Naive thymus-derived CD8-positive, alpha-beta T cell (primary cell): ENCODE measurements at places on chromosomes 16 and 17.
A peak's percentile ranks its signal among the peaks of the same experiment; 100 is the strongest.

GRCh38 chr17:2487306-2487705 lies 24.4 kb downstream of the METTL16 start:
- DNase-seq = no peak
- H3K27ac ChIP-seq = no peak overlapping the region
- H3K36me3 ChIP-seq = peaks cover 40% of the 10 kb centered on the region

GRCh38 chr17:67088639-67089038 lies 44.3 kb downstream of the CACNG1 start:
- H3K27me3 ChIP-seq = no peaks in the 10 kb centered on the region
- H3K36me3 ChIP-seq = no peaks in the 10 kb centered on the region
- H3K4me3 ChIP-seq = no peak overlapping the region
- peaks cover 22% of the 10 kb centered on the region for H3K4me1 ChIP-seq

- peaks cover 46% of the 10 kb centered on the region for H3K27me3 ChIP-seq
- H3K4me3 ChIP-seq = no peak overlapping the region
- H3K27ac ChIP-seq = no peak overlapping the region
These were observed 359.3 kb downstream of the HS3ST4 start for GRCh38 chr16:26051063-26051462.

DNA sequence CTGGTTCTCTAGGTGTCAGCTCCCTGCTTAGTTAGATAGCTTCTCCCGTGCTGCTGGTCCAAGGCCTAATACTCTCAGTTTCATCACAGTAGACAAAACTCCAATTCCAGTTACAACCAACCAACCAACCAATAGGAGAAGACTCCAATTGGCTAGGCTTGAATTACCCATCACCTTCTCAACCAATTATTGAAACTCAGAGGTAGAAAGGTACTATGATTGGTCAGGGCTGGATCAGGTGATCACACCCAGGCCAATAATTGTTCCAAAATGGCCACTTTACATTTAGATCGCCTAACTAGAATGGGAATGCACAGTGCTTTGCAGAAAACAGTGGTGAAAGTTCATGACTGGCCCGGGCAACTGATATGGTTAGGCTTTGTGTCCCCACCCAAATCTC lies 49.5 kb upstream of the CRHR1 start:
- H3K36me3 ChIP-seq = no peaks in the 10 kb centered on the region
- no peaks in the 10 kb centered on the region for H3K4me1 ChIP-seq
- peaks cover 13% of the 10 kb centered on the region for H3K27me3 ChIP-seq
- H3K4me3 ChIP-seq = no peak overlapping the region
- no peak for DNase-seq

DNA sequence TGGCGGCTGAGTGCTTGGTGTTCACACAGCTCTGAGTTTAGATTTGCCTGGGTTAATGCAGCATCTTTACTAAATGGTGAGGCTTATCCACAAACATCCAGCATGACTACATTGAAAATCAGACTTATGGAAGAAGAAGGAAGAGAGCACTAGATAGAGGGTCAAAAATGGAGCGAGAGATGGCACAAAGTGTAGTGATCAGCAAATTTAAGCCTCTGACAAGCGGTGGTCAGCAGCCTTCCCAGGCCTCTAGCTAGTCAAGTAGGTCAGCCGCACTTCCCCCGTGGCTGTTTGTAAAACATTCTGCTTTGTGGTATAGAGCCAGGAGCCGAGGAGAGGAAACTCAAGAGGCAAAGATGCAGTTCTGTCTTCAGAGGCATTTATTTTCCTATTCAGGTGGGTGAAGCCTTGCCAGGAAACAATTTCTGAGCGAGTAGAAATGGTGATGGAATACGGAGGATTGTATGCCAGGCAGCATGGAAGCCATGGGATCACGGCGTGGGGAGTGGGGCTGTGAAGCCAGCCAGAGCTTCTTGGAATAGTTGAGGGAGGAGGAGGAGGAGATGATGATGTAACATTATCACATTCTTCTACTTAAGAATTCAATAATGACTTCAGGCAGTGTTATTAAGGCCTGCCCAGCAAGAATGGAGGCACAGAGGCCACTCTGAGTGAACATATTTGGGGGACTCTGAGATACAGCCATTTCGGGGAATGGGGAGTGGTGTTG lies 118.9 kb downstream of the MSI2 start:
- no peaks in the 10 kb centered on the region for H3K27me3 ChIP-seq
- H3K27ac ChIP-seq = peak overlapping the region; percentile 15
- H3K4me1 ChIP-seq = peaks cover 34% of the 10 kb centered on the region
- DNase-seq = no peak

GRCh38 chr17:19454074-19454473 lies 43.0 kb downstream of the RNF112 start:
- no peak overlapping the region for H3K27ac ChIP-seq
- peaks cover 8% of the 10 kb centered on the region for H3K27me3 ChIP-seq
- H3K36me3 ChIP-seq = no peaks in the 10 kb centered on the region
- no peak overlapping the region for H3K4me3 ChIP-seq

DNA sequence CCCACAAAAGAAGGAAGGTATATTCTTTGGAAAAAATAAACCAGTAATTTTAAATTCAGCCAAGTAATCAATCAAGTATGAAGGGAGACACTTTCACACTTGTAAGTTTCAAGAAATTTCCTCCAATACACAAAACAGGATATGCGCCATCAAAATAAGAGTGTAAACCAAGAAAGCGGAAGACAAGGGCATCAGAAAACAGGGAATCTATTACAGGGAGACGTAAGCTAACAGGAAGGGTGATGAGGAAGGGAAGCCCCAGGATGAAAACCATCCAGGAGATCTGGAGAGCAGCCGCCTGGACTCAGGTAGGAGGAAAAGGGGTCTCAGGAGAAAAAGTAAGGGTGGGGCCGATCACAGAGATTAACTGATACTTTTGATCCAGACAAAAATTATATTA lies 31.8 kb upstream of the PITPNM3 start:
- peaks cover 4% of the 10 kb centered on the region for H3K4me1 ChIP-seq
- no peak for DNase-seq
- no peak overlapping the region for H3K4me3 ChIP-seq
- H3K36me3 ChIP-seq = peaks cover 95% of the 10 kb centered on the region

GRCh38 chr16:12160815-12161550 lies 184.4 kb downstream of the SNX29 start:
- H3K4me3 ChIP-seq = no peak overlapping the region
- peaks cover 8% of the 10 kb centered on the region for H3K4me1 ChIP-seq
- H3K27me3 ChIP-seq = no peaks in the 10 kb centered on the region
- no peak for DNase-seq

DNA sequence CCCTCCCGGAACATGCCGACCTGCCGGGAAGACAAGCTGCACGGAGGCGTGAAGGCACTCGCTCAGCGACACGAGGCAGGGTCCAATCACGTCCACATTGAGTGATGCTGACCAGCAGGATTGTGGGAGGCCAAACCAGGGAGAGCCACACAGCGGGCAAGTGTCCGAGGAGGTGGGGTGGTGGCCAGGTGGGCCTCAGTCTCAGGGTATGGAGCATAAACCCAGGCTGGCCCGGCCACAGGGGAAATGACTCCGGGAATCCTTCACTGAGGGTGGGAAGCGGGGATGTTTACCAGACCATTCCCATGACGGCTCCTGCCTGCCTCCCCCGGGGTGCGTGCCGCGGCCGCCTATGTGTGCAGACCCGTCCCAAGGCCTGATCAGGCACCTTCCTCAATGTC lies 62.5 kb downstream of the RPH3AL start:
- no peak for DNase-seq
- H3K4me3 ChIP-seq = no peak overlapping the region
- peaks cover 7% of the 10 kb centered on the region for H3K27me3 ChIP-seq
- no peaks in the 10 kb centered on the region for H3K36me3 ChIP-seq

GRCh38 chr16:75682308-75682707 lies 5.5 kb upstream of the CPHXL2 start:
- H3K4me1 ChIP-seq = no peaks in the 10 kb centered on the region
- H3K36me3 ChIP-seq = no peaks in the 10 kb centered on the region
- H3K4me3 ChIP-seq = no peak overlapping the region
- DNase-seq = no peak
- H3K27ac ChIP-seq = no peak overlapping the region

GRCh38 chr16:89456419-89456959 lies 33.9 kb downstream of the ANKRD11 start:
- peak overlapping the region; percentile 68 for H3K27ac ChIP-seq
- DNase-seq = no peak
- peaks cover 78% of the 10 kb centered on the region for H3K4me1 ChIP-seq
- H3K27me3 ChIP-seq = no peaks in the 10 kb centered on the region
- H3K4me3 ChIP-seq = no peak overlapping the region

GRCh38 chr17:75689441-75689873 lies 22.3 kb downstream of the SAP30BP start:
- H3K27ac ChIP-seq = peak overlapping the region; percentile 87
- H3K4me3 ChIP-seq = peak overlapping the region; percentile 60
- H3K4me1 ChIP-seq = peaks cover 47% of the 10 kb centered on the region
- peaks cover 4% of the 10 kb centered on the region for H3K36me3 ChIP-seq
- DNase-seq = peak; percentile 82
- H3K27me3 ChIP-seq = no peaks in the 10 kb centered on the region

GRCh38 chr17:10178506-10178991 lies 19.9 kb downstream of the GAS7 start:
- H3K27me3 ChIP-seq = no peaks in the 10 kb centered on the region
- H3K36me3 ChIP-seq = no peaks in the 10 kb centered on the region
- H3K4me1 ChIP-seq = no peaks in the 10 kb centered on the region
- no peak for DNase-seq

DNA sequence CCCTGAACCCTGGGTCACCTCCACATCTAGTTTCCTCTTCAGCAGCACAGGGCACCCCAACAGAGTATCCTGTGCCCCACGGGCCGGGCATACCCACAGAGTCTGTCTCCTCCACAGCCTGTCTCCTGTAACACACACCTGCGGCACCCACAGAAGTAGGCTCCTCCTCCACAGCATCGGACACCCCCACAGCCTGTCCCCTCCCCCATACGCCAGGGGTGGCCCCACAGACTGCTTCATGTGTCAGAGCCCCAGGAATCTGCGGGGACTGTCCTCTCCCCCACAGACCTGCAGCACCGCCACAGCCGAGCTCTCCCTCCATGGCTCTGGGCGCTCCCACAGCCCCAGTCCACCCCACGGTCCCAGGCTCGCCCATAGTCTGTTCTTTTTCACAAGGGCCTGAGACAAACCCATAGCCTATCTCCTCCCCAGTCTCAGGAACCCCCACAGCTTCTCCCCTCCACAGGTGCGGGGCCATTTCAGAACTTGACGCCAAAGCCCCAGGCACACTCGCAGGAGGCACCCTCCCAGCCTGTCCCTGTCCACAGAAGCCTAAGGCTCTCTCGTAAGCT lies 1.4 kb downstream of the KIAA0753 start:
- H3K36me3 ChIP-seq = no peaks in the 10 kb centered on the region
- H3K4me1 ChIP-seq = peaks cover 24% of the 10 kb centered on the region
- peak overlapping the region; percentile 98 for H3K27ac ChIP-seq
- H3K4me3 ChIP-seq = peak overlapping the region; percentile 94
- no peaks in the 10 kb centered on the region for H3K27me3 ChIP-seq

GRCh38 chr16:73385696-73386095 lies 337.8 kb upstream of the ZFHX3 start:
- no peak overlapping the region for H3K27ac ChIP-seq
- no peak for DNase-seq
- H3K27me3 ChIP-seq = peaks cover 5% of the 10 kb centered on the region
- H3K36me3 ChIP-seq = no peaks in the 10 kb centered on the region
- H3K4me1 ChIP-seq = no peaks in the 10 kb centered on the region

GRCh38 chr17:67902511-67903231 lies 77.4 kb downstream of the BPTF start:
- H3K27me3 ChIP-seq = no peaks in the 10 kb centered on the region
- no peak overlapping the region for H3K27ac ChIP-seq
- H3K4me3 ChIP-seq = no peak overlapping the region
- no peaks in the 10 kb centered on the region for H3K36me3 ChIP-seq

- peak; percentile 78 for DNase-seq
- H3K4me1 ChIP-seq = peaks cover 65% of the 10 kb centered on the region
- peak overlapping the region; percentile 94 for H3K27ac ChIP-seq
- H3K27me3 ChIP-seq = no peaks in the 10 kb centered on the region
- H3K36me3 ChIP-seq = peaks cover 36% of the 10 kb centered on the region
These were observed 13.6 kb downstream of the ZC3H7A start for GRCh38 chr16:11783319-11784037.

- H3K4me1 ChIP-seq = peaks cover 2% of the 10 kb centered on the region
- no peak overlapping the region for H3K4me3 ChIP-seq
- H3K27me3 ChIP-seq = peaks cover 51% of the 10 kb centered on the region
- no peak overlapping the region for H3K27ac ChIP-seq
- DNase-seq = no peak
These were observed 6.7 kb upstream of the MPP3 start for GRCh38 chr17:43839670-43840108.

GRCh38 chr17:65666876-65667321 lies 105.5 kb upstream of the AXIN2 start:
- DNase-seq = no peak
- peaks cover 2% of the 10 kb centered on the region for H3K36me3 ChIP-seq
- H3K4me1 ChIP-seq = no peaks in the 10 kb centered on the region
- peaks cover 3% of the 10 kb centered on the region for H3K27me3 ChIP-seq
- H3K4me3 ChIP-seq = no peak overlapping the region

DNA sequence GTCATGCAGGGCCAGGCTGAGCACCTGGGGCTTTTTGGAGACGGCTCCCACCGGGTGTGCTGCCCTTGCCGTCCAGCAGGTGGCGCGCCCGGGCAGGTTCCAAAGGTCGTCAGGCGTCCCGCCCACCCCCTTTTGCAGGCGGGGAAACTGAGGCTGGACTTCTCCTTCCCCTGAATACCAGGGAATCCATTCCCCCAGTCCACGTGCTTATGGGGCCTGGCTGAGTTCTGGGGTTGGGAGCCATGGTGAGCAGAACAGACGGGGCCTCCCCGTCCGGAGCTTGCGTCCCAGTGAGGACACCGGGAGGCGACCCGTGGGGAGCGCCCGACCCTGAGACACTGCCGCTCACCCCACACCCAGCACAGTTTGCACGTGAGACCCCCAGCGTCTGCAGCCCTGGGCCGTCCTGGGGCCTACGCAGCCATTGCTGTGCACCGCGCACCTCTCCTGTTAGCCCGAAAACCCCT lies 51.8 kb upstream of the JPH3 start:
- no peaks in the 10 kb centered on the region for H3K36me3 ChIP-seq
- H3K27ac ChIP-seq = no peak overlapping the region
- DNase-seq = peak; percentile 54
- no peak overlapping the region for H3K4me3 ChIP-seq

DNA sequence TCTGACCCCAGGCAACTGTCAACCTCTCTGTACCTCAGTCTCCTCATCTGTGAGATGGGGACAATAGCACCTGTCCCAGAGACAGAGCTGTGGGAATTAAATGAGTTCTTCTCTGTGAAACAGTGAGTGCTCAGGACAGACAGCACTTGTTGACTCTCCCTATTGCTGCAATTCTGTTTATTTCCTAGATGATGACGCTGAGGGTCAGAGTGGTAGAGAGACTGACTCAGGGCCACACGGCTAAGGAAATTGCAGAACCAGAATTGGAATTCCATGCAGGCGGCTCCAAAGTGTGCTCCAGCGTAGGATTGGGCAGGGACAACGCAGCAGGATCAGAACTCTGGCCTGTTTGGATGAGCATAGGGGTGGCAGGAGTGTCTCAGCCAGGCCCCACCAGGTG lies 302.2 kb downstream of the C16orf95 start:
- no peaks in the 10 kb centered on the region for H3K36me3 ChIP-seq
- H3K4me3 ChIP-seq = no peak overlapping the region
- no peaks in the 10 kb centered on the region for H3K4me1 ChIP-seq
- H3K27ac ChIP-seq = no peak overlapping the region
- DNase-seq = no peak
